Osteocyte (in vitro differentiated cells): ENCODE measurements at places on chromosomes 3 and 15.

- peaks cover 4% of the 10 kb centered on the region for H3K4me1 ChIP-seq
- H3K4me3 ChIP-seq, result no peak overlapping the region
These were observed 6.9 kb downstream of the NEK11 start for GRCh38 chr3:131033480-131034080.

- no peak overlapping the region for H3K4me3 ChIP-seq
- DNase-seq, result no peak
- H3K27me3 ChIP-seq, result peaks cover 26% of the 10 kb centered on the region
- peaks cover 1% of the 10 kb centered on the region for H3K4me1 ChIP-seq
- no peaks in the 10 kb centered on the region for H3K36me3 ChIP-seq
These were observed 1.9 kb upstream of the ATP2B2 start for GRCh38 chr3:10507331-10507730.

- no peak overlapping the region for H3K27ac ChIP-seq
- H3K4me1 ChIP-seq, result no peaks in the 10 kb centered on the region
- H3K27me3 ChIP-seq, result no peaks in the 10 kb centered on the region
- H3K36me3 ChIP-seq, result no peaks in the 10 kb centered on the region
- no peak overlapping the region for H3K4me3 ChIP-seq
These were observed 377.3 kb downstream of the EPHB1 start for GRCh38 chr3:135172191-135172869.

DNA sequence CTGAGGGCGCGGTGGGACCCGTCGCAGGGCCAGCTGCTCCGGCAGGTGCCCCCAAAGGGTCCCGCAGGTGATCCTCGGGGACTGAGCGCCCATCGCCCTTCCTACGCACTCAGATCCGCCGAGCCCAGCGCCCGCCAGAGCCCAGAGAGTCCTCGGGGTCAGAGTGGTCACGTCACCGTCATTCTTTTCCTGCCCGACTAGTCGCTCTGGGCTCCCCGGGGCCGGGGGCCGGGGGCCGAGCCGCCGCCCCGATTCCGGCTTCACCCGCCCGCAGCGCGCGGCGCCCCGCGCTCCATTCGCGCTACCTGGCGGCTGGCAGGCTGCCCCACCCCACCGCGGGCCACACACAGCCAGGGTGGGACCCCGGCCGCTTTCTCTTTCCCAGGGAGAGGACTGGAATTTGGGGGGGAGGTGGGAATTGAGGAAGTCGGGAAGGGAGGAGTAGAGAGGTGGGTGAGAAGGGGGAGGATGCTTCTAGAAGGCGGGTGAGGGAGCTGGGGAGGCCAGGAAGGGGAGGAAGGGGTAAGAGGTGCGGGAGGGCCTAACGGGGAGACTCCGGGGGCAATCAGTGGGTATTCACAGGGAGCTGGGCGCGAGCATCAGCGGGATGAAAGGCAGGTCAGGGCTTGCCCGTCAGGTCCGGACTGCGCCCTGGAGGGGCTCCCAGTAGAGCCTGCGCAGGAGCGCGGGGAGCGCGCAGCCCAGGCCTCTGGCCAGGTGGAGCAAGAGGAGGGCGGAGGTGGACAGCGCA, 36.1 kb upstream of the EPHB3 start:
- H3K4me1 ChIP-seq, result peaks cover 17% of the 10 kb centered on the region
- H3K4me3 ChIP-seq, result peak overlapping the region; percentile 71
- H3K36me3 ChIP-seq, result no peaks in the 10 kb centered on the region
- DNase-seq, result peak; percentile 79
- peaks cover 76% of the 10 kb centered on the region for H3K27me3 ChIP-seq

DNA sequence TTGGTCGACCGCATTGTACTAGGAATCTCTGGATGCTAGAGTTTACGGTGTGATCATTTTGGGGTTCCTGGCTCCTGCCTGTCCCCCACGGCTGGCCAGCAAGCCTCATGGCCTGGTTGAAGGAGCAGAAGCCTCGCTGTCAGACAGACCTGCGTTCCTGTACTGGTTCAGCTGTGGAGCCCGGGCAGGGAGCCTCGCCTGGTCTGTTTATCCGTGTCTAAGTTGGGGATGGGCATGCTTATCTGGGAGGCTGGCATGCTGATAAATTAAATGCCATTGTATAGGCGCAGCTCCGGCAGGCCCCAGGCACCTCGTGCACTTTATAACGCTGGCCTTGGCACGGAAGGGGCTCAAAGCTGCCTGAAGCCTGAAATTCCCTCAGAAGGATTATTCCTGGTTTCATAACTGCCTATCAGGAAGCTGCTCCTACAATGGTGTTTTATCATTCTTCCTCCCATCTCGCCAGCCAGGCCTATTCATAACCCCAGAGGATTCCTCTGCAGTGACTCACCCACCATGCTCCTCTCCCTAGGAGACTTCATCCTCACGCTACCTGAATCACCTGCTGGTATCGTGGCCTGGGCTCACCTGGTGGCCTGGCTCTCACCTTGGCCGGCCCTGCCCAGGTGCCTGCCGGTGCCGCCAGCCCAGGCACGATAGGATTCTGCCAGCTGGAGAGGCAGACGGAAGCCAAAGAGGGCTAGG, 110.9 kb downstream of the ASB7 start:
- no peak overlapping the region for H3K27ac ChIP-seq
- no peaks in the 10 kb centered on the region for H3K36me3 ChIP-seq
- no peak for DNase-seq
- H3K4me1 ChIP-seq, result peaks cover 4% of the 10 kb centered on the region
- H3K27me3 ChIP-seq, result no peaks in the 10 kb centered on the region

- no peaks in the 10 kb centered on the region for H3K27me3 ChIP-seq
- H3K4me1 ChIP-seq, result peaks cover 6% of the 10 kb centered on the region
- H3K4me3 ChIP-seq, result no peak overlapping the region
These were observed 15.4 kb downstream of the SH3BP5 start for GRCh38 chr3:15316998-15317435.

GRCh38 chr3:194070634-194071409, 65.1 kb upstream of the HES1 start:
- peak overlapping the region; percentile 68 for H3K27ac ChIP-seq
- H3K36me3 ChIP-seq, result peaks cover 12% of the 10 kb centered on the region
- H3K4me3 ChIP-seq, result peak overlapping the region; percentile 50
- peaks cover 26% of the 10 kb centered on the region for H3K4me1 ChIP-seq
- peak; percentile 95 for DNase-seq
- H3K27me3 ChIP-seq, result peaks cover 17% of the 10 kb centered on the region

DNA sequence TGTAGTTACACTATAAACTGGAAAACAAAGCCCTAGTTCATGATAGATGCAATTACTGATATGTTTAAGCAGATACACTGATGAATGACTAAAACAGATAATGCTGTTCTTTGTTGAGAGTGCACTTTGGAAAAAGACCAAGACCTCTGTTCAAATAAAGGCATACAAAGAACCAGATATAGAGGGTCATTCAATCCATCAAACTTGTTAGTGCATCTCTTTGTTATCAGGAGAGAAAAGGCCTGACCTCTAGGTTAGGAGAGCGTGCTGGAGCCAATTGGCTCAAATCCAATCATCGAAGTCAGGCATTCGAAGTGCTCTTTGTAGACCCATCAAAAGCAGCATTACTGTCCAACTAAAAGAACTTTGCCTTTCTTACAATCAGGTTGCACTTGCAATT, 124.2 kb downstream of the TFG start:
- H3K27ac ChIP-seq, result no peak overlapping the region
- H3K36me3 ChIP-seq, result peaks cover 12% of the 10 kb centered on the region
- no peaks in the 10 kb centered on the region for H3K27me3 ChIP-seq

GRCh38 chr3:43307226-43307625, 20.9 kb downstream of the SNRK start:
- H3K4me1 ChIP-seq, result no peaks in the 10 kb centered on the region
- DNase-seq, result no peak
- peaks cover 45% of the 10 kb centered on the region for H3K36me3 ChIP-seq
- H3K4me3 ChIP-seq, result no peak overlapping the region
- no peaks in the 10 kb centered on the region for H3K27me3 ChIP-seq
- H3K27ac ChIP-seq, result no peak overlapping the region

GRCh38 chr15:64037966-64038365, 8.3 kb downstream of the DAPK2 start:
- H3K27me3 ChIP-seq, result no peaks in the 10 kb centered on the region
- H3K4me1 ChIP-seq, result peaks cover 4% of the 10 kb centered on the region
- peaks cover 24% of the 10 kb centered on the region for H3K36me3 ChIP-seq
- no peak overlapping the region for H3K4me3 ChIP-seq
- no peak for DNase-seq

DNA sequence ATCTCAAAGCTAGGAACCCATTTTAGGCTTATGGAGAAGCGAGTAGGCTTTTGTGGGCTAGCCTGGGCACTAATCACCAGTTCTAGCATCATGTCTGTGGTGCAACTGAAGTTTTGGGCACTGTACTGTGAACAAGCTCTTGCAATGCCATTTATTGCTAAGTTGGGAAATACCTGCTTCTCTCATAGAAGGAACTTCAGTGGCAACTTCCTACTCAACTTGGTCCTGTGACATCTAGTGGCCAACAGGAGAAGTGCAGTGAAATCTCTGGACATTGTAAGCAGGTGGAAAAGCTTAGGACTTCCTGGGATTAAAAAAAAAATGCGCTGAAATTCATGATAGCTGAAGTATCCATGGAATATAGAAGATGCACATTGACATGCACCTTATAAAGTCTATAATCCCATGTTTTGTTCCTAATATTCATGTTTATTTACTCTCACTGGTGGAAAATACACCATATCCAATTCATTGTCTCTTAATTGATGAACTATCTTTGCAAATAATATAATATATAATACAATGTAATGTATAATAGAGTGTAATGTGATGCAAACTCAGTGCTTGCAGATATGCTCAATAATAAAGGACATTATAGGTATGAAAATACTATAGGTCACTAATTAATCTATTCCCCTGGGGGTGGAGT, 6.5 kb upstream of the ALDH1A3 start:
- no peak overlapping the region for H3K4me3 ChIP-seq
- H3K27ac ChIP-seq, result no peak overlapping the region
- H3K4me1 ChIP-seq, result no peaks in the 10 kb centered on the region
- no peaks in the 10 kb centered on the region for H3K36me3 ChIP-seq
- DNase-seq, result no peak
- H3K27me3 ChIP-seq, result peaks cover 37% of the 10 kb centered on the region

GRCh38 chr3:152349392-152349791, 80.7 kb downstream of the MBNL1 start:
- peaks cover 8% of the 10 kb centered on the region for H3K36me3 ChIP-seq
- no peak overlapping the region for H3K27ac ChIP-seq
- no peak for DNase-seq
- H3K27me3 ChIP-seq, result no peaks in the 10 kb centered on the region
- peaks cover 33% of the 10 kb centered on the region for H3K4me1 ChIP-seq

- no peaks in the 10 kb centered on the region for H3K4me1 ChIP-seq
- no peak overlapping the region for H3K27ac ChIP-seq
- no peak for DNase-seq
These were observed 724.6 kb upstream of the CBLB start for GRCh38 chr3:106593381-106593780.

- peak overlapping the region; percentile 99 for H3K27ac ChIP-seq
- no peak for DNase-seq
- H3K27me3 ChIP-seq, result peaks cover 5% of the 10 kb centered on the region
- peaks cover 29% of the 10 kb centered on the region for H3K4me1 ChIP-seq
- H3K36me3 ChIP-seq, result no peaks in the 10 kb centered on the region
These were observed 609 bp downstream of the RNF13 start for GRCh38 chr3:149813367-149814281.

GRCh38 chr3:194097141-194097882, 38.6 kb upstream of the HES1 start:
- DNase-seq, result no peak
- no peak overlapping the region for H3K4me3 ChIP-seq
- H3K4me1 ChIP-seq, result peaks cover 14% of the 10 kb centered on the region
- H3K27ac ChIP-seq, result no peak overlapping the region
- H3K36me3 ChIP-seq, result no peaks in the 10 kb centered on the region

GRCh38 chr15:77033417-77033728, 37.5 kb downstream of the TSPAN3 start:
- peaks cover 6% of the 10 kb centered on the region for H3K36me3 ChIP-seq
- no peak overlapping the region for H3K4me3 ChIP-seq
- peaks cover 18% of the 10 kb centered on the region for H3K4me1 ChIP-seq
- no peaks in the 10 kb centered on the region for H3K27me3 ChIP-seq

DNA sequence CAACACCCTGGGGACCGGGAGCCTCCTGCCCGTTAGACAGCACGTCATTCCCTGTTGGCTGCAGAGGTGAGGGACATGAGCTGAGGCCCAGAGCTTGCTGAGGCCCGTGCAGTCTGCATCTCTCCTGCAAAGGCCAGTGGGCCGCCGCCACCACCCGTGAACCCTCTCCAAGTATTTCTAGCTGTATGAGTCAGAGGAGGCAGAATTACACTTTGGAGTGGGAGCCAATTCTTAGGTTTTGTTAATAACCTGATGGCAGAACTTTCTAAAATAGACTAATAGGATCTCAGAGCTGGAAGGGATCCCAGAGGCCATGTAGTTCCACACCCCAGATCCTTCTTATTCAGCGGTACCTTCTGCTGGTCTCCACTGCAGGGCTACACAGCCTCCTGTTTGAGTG, 335.2 kb upstream of the CTDSPL start:
- DNase-seq, result no peak
- no peaks in the 10 kb centered on the region for H3K4me1 ChIP-seq
- H3K4me3 ChIP-seq, result no peak overlapping the region
- H3K27ac ChIP-seq, result no peak overlapping the region
- peaks cover 7% of the 10 kb centered on the region for H3K27me3 ChIP-seq
- no peaks in the 10 kb centered on the region for H3K36me3 ChIP-seq

- H3K36me3 ChIP-seq, result no peaks in the 10 kb centered on the region
- peaks cover 3% of the 10 kb centered on the region for H3K4me1 ChIP-seq
- no peak overlapping the region for H3K27ac ChIP-seq
These were observed 6.7 kb upstream of the ACSBG1 start for GRCh38 chr15:78241017-78241416.

DNA sequence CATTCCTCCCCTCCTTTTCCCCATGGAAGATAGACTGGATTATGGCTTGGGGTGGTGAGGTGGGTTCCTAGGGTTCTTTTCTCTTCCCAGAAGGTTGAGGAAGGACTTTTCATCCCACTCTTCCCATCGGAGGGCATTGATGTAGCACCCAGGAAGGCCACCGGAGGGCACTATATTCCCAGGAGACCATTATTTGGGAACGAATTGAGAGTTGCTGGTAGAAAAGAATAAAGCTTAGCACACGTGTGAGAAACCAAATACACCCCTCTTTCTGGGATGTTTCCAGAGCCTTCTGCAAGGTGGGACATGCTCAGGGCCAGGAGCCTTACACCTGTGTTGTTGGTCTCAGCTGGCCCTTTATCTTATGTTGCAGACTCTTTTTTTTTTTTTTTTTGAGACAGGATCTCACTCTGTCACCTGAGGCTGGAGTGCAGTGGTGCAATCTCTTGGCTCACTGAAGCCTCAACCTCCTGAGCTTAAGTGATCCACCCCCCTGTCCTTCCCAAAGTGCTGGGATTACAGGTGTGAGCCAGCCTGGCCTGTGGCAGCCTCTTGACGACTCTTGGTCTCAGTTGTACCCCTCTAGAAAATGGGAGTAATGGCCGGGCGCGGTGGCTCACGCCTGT, 6.3 kb upstream of the CDC25A start:
- H3K4me1 ChIP-seq, result peaks cover 3% of the 10 kb centered on the region
- peak; percentile 88 for DNase-seq
- no peaks in the 10 kb centered on the region for H3K36me3 ChIP-seq
- no peak overlapping the region for H3K27ac ChIP-seq
- H3K4me3 ChIP-seq, result no peak overlapping the region
- no peaks in the 10 kb centered on the region for H3K27me3 ChIP-seq

GRCh38 chr15:85618956-85619491, 175.7 kb downstream of the KLHL25 start:
- no peaks in the 10 kb centered on the region for H3K27me3 ChIP-seq
- H3K27ac ChIP-seq, result no peak overlapping the region
- DNase-seq, result peak; percentile 85
- H3K4me3 ChIP-seq, result no peak overlapping the region
